ENCODE measurements at places on chromosomes 2 and 18.

DNA sequence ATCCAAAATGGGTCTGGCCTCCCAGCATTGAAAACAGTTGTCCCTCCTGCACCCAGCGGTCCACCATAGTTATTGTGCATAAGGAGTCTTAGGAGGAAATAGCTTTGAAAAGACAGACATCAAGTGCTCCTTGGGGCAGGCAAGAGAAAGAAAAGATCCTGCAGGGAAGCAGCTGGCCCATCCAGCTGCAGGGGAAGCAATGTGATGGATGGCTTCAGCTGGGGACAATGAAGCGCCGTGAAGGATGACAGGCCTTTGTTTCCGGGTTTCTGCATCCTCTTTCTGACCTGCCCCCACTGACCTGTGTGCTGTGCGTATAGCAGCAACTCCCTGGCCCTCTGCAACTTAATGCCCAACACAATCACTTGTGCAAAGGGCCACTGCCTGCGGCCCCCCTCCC, 142.9 kb upstream of the NCKAP5 start:
- DNase-seq = no peak
- H3K27me3 ChIP-seq = no peaks in the 10 kb centered on the region
- H3K36me3 ChIP-seq = no peaks in the 10 kb centered on the region

GRCh38 chr18:61612517-61612916, 279.3 kb downstream of the CDH20 start:
- no peak overlapping the region for H3K27ac ChIP-seq
- no peak for DNase-seq
- H3K4me3 ChIP-seq = no peak overlapping the region

DNA sequence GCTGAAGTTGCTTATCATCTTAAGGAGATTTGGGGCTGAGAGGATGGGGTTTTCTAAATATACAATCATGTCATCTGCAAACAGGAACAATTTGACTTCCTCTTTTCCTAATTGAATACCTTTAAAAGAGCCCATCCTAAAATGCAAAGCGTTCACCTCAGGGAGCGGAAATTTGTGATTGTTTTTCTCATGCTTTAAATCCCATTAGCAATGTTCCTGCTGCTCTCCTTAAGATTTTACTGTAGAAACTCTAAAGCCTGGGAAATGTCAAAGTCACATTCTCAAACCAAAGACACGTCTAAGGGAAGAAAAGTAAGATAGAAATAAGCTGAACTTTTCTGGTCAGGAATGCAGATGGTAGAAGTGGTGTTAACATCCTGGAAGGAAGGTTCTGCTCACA, 285.8 kb upstream of the MAP2 start:
- no peaks in the 10 kb centered on the region for H3K36me3 ChIP-seq
- H3K27ac ChIP-seq = no peak overlapping the region
- DNase-seq = no peak

- DNase-seq = no peak
- H3K4me3 ChIP-seq = no peak overlapping the region
- no peaks in the 10 kb centered on the region for H3K4me1 ChIP-seq
- H3K27me3 ChIP-seq = no peaks in the 10 kb centered on the region
- no peaks in the 10 kb centered on the region for H3K36me3 ChIP-seq
Observed at GRCh38 chr2:20363578-20363977, 12.9 kb upstream of the PUM2 start.

DNA sequence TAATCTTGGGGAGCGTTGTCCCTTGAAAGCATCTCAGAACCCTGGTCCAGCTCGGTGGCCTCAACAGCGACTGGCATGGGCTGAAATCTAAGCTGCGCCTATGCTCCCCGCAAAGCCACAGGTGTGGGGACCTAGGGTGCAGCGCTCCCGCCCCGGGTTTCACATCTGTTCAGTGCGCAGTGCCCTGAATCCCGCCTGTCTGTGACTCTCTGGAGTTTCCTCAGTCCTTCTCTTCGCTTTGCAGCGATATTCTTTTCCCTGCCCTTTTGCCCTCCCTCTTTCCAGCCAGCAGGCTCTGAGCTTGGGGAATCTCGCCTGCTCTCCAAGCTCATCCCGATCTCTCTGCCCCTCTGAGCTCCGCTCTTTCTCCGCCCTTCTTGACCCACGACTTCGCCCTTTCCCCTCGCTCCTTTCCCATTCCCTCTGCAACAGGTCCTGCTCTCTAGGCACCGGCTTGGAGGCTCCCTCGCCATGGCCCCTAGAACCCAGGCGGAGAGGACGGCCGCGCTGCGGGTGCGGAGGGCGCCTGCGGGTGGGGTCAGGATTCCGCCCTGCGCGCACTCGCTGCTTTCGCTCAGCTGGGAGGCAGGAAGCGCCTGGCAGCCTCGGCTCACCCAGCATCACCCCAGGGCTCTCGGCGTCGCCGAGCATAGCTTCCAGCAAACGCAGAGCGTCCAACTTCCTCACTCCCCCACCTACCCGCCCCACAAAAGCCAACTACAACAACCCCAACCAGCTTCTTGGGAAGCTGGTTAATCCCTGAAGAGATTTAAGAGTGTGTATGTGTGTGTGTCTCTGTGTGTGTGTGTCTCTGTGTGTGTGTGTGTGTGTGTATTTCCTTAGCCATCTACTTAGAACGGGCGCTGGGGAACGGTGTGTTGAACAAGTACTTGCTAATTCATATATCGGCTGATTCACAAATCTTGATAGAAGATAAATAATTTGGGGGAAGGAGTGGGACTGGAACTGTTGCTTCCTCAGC, 1.1 kb downstream of the GRP start:
- H3K27ac ChIP-seq = no peak overlapping the region
- peaks cover 1% of the 10 kb centered on the region for H3K27me3 ChIP-seq
- H3K4me3 ChIP-seq = no peak overlapping the region
- no peak for DNase-seq
- no peaks in the 10 kb centered on the region for H3K4me1 ChIP-seq

GRCh38 chr2:46748735-46749531, 166.7 kb downstream of the MCFD2 start:
- DNase-seq = no peak
- H3K4me1 ChIP-seq = no peaks in the 10 kb centered on the region
- no peak overlapping the region for H3K4me3 ChIP-seq
- no peaks in the 10 kb centered on the region for H3K36me3 ChIP-seq

- H3K4me3 ChIP-seq = no peak overlapping the region
- no peaks in the 10 kb centered on the region for H3K36me3 ChIP-seq
- H3K27ac ChIP-seq = no peak overlapping the region
- no peaks in the 10 kb centered on the region for H3K4me1 ChIP-seq
Observed at GRCh38 chr2:102301867-102302362, 9.4 kb upstream of the IL1RL1 start.

- H3K27ac ChIP-seq = no peak overlapping the region
- H3K27me3 ChIP-seq = no peaks in the 10 kb centered on the region
- DNase-seq = no peak
- H3K36me3 ChIP-seq = no peaks in the 10 kb centered on the region
Observed at GRCh38 chr18:295756-296490, 28.1 kb upstream of the THOC1 start.

- H3K36me3 ChIP-seq = no peaks in the 10 kb centered on the region
- no peak for DNase-seq
- no peaks in the 10 kb centered on the region for H3K27me3 ChIP-seq
- no peak overlapping the region for H3K27ac ChIP-seq
- no peak overlapping the region for H3K4me3 ChIP-seq
- H3K4me1 ChIP-seq = no peaks in the 10 kb centered on the region
Observed at GRCh38 chr2:48132271-48132625, 225.9 kb upstream of the FBXO11 start.

- no peaks in the 10 kb centered on the region for H3K27me3 ChIP-seq
- H3K4me1 ChIP-seq = no peaks in the 10 kb centered on the region
- no peak for DNase-seq
- H3K27ac ChIP-seq = no peak overlapping the region
- H3K4me3 ChIP-seq = no peak overlapping the region
- no peaks in the 10 kb centered on the region for H3K36me3 ChIP-seq
Observed at GRCh38 chr2:122412360-122412759, 656.9 kb downstream of the TSN start.

DNA sequence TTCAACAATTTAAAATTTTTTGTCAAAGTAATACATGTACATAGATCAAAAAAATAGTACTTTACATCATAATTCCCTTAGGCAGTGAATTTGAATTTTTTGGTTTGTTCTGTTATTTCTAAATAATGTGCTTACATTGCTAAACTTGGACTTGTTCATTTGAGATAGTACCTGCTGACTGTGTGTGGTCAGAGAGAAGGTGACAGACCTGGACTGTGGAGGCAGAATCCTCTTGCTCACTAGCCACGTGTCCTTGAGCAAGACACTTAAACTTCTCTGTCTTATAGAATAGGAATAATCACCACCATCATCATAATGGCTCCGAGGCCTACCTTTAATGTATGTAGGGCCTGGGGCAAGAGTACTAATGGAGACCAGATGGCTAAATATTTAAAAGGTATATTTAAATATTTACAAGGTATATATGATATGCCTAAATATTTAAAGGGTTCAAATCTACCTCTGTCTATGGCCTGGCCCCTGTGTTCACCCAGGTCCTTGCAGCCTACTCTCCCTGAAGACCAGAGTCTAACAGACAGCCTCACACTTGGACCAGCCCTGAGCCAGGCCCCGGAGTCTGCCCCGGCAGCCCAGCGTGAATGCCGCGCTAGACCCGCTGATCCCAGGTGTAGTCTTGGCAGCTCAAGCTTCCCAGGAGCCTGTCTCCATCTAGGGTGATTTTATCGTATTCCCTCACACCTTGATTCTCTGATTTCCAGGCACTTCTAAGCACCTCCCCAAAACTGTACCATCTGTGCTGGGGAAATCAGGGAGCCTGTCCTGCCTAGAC, 33.5 kb downstream of the ZNF532 start:
- H3K27me3 ChIP-seq = no peaks in the 10 kb centered on the region
- H3K27ac ChIP-seq = no peak overlapping the region
- no peak overlapping the region for H3K4me3 ChIP-seq
- no peak for DNase-seq
- no peaks in the 10 kb centered on the region for H3K4me1 ChIP-seq
- no peaks in the 10 kb centered on the region for H3K36me3 ChIP-seq

DNA sequence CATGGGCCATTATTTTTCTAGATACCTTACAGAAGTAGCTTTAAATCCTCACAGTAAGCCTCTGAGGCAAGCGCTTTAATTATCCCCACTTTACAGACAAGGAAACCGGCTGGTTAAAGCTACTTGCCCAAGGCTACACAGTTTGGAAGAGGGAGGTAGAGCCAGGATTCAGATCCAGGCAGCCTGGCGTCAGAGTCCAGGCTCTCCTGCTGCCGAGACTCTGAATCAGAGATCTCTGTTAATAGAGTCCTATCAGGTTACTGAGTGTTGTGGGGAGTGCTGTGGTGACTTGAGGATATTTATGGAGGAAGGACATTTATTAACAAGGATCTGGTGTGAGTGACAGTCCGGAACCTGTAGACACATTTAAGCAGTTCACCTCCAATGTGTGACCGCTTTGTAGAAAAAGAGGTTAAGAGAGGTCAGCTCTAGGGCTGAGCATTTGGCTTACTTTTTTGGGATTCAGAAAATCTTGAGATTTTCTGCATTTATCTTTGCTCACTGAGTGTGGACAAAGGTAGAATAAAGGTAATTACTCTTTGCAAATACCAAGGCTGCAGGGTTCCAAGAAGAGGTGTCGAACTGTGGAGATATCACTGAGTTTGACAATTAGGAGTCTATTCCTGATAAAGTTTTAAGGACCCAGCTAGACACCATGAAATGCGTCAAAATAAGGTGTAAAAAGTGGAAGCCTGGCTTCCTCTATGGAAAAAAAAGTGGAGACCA, 1.6 kb upstream of the CEP192 start:
- no peak overlapping the region for H3K4me3 ChIP-seq
- no peak for DNase-seq
- H3K4me1 ChIP-seq = peaks cover 29% of the 10 kb centered on the region
- no peak overlapping the region for H3K27ac ChIP-seq

DNA sequence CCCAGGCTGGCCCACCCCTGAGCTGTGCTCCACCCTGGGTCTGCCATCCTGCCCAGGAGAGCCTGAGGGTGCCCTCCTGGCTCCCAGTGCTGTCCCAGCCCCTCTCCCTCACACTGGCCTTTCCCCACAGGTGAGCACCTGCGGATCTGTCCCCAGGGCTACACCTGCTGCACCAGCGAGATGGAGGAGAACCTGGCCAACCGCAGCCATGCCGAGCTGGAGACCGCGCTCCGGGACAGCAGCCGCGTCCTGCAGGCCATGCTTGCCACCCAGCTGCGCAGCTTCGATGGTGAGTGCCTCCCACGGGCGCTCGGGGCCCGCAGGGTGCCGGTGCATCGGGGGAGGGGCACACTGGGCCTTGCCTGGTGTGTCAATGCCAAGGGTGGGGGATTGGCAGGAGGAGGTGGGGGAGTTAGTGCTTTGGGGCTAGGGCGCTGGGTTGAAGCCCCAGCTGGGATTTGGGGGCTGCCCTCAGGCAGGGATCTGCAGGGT, 23.5 kb downstream of the GPC1 start:
- H3K4me1 ChIP-seq = no peaks in the 10 kb centered on the region
- DNase-seq = no peak
- no peaks in the 10 kb centered on the region for H3K36me3 ChIP-seq
- H3K27me3 ChIP-seq = peaks cover 13% of the 10 kb centered on the region
- no peak overlapping the region for H3K27ac ChIP-seq
